Neural crest cell (in vitro differentiated cells): ENCODE measurements at places on chromosomes 7 and 10. TPM values are rescaled to one million over a fixed set of nuclear protein-coding genes. Genes with fewer than 3 reads are reported as not detected.

DNA sequence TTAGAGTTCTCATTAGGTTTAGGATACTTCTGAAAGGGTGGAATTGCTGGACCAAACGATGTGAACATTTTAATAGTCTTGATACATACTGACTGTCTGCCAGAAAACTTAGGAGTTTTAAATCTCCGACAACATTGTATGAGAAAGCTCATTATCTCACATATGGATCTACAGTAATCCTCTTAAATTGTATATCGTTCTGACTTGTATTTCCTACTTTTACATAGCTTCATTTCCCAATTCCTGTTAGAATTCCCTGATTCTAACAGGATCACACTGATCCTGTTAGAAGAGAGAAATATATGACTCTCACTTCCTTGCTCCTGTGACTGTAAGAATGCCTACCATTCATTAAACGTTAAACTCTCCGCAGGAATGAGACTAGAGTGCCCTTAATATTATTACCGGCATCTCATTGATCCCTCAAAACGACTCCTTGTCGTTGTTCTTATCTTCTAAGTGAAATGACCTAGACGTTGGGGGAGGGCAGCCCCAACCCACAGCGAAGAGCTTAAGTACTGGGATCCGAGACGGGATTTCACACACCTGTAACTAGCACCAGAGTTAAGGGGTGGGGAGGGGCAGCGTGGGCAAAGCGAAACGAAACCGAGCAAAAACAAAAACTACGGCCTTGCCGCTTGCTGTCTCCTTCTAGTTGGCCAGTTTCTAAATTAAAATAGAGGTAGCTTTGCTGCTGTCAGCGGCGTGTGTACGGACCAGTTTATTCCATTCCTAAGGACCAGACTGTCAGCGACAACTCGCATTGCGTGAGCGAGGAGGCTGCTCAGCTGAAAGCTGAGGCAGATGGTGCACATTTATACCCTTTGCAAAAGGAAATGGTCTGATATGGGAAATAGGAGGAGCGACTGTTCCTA lies 678 bp upstream of the TMEM106B start:
- DNase-seq: no peak

- DNase-seq: no peak
Observed at GRCh38 chr10:30765022-30765615, 135.6 kb upstream of the LYZL2 start.

GRCh38 chr7:94838717-94839116 lies 68.7 kb upstream of the PPP1R9A start:
- DNase-seq: no peak

PMPCB gene
- 64.4 and 69.5 TPM in 2 replicates for total RNA-seq

TCAF1 gene
- 105 and 107 TPM in 2 replicates for total RNA-seq

- no peak for DNase-seq
Observed at GRCh38 chr10:99689461-99689860, 30.2 kb downstream of the ENTPD7 start.

DNA sequence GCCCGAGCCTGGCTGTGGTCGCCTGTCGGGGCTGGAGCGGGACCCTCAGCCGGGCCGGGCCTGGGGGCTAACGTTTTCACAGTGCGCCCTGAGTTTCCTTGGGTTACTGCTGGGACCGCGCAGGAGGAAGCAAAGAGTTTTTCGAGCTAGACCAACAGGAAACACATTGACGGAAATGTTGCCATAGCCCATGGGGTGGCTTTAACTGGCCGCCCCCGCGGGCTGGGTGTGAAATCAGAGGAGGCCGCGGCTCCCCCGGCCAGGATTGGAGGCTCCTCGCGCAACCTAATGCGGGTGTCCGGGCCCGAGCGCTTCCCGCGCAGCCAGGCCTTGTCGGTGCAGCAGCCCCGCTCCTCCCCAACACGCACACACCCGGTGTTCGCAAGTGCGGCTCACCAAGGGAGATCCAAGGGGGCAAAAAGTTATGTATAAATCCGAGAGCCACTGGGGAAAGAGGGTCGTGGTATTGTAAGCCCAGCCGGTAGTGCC lies 1.9 kb downstream of the HHEX start:
- peak; percentile 9 for DNase-seq

MICU1 gene
- 34.1 and 36.9 TPM in 2 replicates for total RNA-seq

DNA sequence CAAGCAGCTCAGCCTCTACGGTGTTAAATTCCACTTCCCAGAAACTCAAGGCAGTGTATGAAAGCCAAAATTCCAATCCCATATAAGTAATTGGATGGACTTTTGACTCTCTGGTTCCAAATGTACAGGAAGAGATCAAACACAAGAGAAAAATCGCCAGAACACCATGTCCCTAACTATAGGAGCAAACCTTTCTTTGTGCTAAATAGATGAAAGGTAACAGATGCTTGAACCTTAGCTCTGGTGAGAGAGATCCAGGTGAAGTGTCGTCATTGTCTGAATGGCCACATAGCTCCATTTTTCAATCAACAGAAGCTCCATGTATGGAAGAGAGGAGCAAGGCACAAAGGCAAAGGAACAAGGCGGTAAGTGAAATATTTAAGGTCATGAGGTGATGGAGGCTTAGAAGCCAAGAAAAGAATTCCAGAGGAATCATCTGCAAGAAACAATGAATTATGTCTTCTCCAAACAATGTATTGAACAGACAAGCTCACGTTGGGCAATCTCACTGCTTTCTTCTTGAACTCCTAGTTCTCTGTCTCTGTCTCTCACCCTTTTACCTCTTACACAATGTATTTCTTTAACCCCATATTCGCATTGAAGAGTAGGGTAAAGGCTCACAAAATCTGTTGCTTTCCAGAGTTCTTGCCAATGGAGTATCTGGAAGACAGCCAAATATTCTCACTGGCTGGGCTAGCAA lies 585.1 kb downstream of the GATA3 start:
- no peak for DNase-seq

CALHM3 gene
- not detected in 2 replicates for total RNA-seq

DNA sequence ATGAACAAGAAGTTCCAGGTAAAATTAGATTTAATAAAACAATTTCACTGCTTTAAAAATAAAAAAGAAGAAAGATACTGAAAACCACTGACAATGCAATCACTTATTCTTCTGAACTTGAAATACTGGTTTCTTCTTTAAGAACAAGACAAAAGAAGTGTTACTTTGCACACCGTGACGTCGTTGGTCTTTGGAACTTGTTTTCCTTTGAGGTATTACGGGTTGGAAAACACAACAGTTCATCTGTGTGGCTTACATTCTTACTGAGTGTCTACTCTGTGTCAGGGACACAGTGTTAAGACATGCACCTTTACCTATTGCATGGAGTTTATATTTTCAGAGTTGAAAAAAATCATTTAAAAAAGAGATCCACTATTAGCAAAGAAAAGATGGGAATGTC lies 41.3 kb upstream of the UCN3 start:
- DNase-seq: no peak

GRCh38 chr10:98076086-98076485 lies 45.7 kb upstream of the CRTAC1 start:
- no peak for DNase-seq

- DNase-seq: no peak
Observed at GRCh38 chr7:56256108-56256507, 139.9 kb upstream of the NUPR2 start.

GJD4 gene
- total RNA-seq: not detected in 2 replicates

TMEM229A gene
- total RNA-seq: 10.3 and 10.9 TPM in 2 replicates

MEPCE gene
- 46.9 and 49.8 TPM in 2 replicates for total RNA-seq
